Glutamatergic neuron (in vitro differentiated cells): ENCODE measurements at places on chromosomes 1 and 21.

- DNase-seq: no peak
These were observed 87.2 kb downstream of the PEX14 start for GRCh38 chr1:10561955-10562354.

DNA sequence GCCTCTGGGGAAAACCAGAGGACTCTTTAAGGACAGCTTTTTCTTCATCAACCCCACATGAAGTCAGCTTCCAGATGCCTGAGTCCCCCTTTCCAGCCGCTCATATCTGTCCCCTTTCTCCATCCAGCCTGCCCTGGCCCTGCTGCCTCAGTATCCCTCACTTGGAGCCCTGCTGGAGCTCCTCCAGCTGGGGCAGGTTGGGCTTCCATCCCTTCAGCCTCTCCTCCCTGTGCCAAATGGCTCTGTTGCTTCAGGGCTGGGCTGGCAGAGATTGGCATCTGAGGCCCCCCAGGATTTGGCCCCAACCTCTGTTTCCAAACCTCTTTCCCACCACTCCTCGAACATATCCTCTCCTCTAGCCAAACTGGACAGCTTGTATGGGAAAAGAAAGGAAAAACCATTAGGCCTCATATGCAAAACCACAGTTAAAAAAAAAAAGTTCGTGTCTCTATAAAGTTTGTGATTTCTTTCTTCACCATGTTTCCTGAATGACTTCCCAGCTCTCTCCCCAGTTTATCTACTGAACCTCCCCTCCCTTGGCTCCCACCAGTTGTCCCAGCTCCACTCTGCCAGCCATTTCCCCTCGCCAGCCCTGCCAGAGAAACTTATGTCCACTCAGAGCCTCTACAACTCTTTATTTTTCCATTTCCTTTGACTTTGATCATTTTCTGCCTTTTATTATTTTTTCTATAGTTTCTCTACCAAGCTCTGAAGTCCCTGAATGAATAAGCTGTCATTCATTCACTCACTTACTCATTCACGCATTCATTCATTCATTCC is 217.9 kb downstream of the FOXD2 start:
- DNase-seq: no peak

- DNase-seq: no peak
These were observed 414.0 kb upstream of the KAZN start for GRCh38 chr1:14184454-14184853.

GRCh38 chr1:6601923-6602668 is 573 bp downstream of the KLHL21 start:
- DNase-seq: no peak

DNA sequence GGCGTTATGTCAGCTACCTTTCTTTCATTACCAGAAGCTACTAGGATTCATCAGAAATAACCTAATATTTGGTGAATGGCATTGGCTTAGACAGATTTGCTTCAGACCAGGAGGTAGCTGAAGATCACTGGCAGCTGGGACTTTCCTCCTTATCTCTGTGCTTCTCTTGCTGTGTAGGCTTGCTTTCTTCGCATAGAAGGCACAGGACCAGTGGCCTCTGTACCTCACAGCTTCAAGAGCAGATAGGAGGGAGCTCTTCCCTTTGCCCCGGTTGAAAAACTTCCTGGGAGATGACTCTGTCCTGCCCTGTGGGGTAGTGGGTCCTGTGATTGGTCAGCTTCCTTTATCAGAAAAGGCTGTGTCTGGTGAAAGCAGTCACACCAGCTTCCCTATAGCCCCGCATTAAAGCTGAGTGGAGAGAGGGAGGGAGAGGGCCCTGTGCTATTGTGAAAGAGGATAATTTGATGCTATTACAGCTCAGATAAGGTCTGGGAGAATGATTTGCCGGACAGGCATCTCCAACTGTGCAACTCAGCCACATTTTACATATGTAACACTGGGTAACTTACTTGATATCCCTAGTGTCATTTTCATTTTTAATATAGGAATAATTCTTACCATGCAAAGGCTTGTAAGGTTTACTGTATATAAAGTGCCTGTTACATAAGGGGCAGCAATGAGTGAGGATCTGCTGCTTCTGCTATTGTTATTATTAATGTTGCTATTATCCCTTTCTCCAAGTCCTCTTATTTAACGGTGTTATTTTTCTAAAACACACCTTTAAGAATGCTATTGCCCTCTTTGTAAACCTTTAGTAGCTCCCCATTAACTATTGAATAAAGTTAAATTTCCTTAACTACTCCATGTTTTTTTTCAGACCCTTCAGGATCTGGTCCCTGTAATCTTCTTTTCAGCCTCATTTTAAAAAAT is 31.6 kb downstream of the OSBPL9 start:
- no peak for DNase-seq

- no peak for DNase-seq
These were observed 107.0 kb upstream of the TSPAN2 start for GRCh38 chr1:115196296-115196695.

DNA sequence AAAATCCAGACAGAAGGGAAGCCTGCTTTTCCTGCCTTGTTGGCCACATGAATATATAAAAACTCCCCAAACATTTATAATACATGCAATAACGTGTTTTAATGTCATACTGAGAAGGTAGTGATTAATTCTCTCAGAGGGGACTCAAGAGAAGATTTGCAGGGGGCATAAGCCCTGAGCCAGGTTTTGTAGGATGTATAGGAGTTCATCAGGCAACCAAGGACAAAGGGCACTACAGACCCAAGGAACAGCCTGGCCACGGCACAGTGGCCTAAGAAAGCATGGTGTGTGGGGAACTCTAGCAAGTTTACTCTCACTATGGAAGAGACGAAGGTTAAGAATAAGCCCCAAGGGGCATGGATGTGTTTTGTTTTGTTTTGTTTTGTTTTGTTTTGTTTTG is 15.4 kb upstream of the TNNI1 start:
- DNase-seq: no peak

DNA sequence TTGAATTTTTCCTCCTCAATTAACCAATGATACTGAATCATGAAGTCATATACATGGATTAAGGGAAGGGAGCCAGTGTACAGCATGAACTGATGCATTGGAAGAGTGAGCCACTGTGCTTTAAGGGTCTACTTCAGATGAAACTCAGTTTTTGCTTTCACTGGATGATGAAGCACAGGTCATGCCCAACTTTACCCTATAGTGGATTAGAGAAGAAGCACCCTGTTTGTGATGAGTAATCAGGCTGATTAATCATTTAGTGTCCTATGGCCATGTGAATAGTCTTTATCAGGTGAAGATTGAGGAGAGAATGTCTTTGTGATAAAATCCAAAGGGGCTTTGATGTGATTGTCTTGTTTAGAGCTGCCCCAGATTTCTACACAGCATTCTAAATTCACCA is 24.7 kb upstream of the LAMC1 start:
- no peak for DNase-seq

- DNase-seq: no peak
These were observed 593.4 kb upstream of the ZP4 start for GRCh38 chr1:238484121-238484520.
